ENCODE measurements at places on chromosomes 5 and 9.

- DNase-seq = no peak
These were observed 52.8 kb upstream of the RAI14 start for GRCh38 chr5:34603378-34603777.

- no peak for DNase-seq
These were observed 92.8 kb downstream of the ANKH start for GRCh38 chr5:14778792-14779070.

GRCh38 chr5:39072925-39073766, 1.1 kb downstream of the RICTOR start:
- DNase-seq = peak; percentile 26

DNA sequence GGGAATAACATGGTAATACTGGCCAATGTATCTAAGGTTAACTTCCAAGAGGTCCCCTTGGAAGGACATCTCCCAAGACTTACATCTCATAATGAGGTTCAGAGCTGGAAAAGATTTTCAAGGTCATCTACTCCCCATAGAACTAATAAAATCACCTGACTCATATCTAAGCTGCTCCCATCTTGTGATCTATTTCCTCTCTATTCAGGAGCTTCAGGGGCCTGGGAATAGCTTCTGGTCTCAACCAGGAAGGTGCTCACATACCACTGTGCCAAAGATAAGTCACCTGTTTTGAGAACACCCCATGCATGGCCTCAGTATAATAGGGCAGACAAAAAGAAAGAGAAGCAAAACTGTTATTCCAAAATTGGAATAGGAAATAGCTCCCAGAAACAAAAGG, 74.2 kb downstream of the OXCT1 start:
- no peak for DNase-seq

- DNase-seq = no peak
These were observed 78.4 kb upstream of the HTR4 start for GRCh38 chr5:148732692-148733091.

GRCh38 chr5:138986186-138986800, 111.2 kb upstream of the LRRTM2 start:
- DNase-seq = no peak

GRCh38 chr5:72034770-72035169, 72.5 kb upstream of the MAP1B start:
- no peak for DNase-seq

GRCh38 chr9:129392093-129392541, 214.1 kb upstream of the IER5L start:
- no peak for DNase-seq

DNA sequence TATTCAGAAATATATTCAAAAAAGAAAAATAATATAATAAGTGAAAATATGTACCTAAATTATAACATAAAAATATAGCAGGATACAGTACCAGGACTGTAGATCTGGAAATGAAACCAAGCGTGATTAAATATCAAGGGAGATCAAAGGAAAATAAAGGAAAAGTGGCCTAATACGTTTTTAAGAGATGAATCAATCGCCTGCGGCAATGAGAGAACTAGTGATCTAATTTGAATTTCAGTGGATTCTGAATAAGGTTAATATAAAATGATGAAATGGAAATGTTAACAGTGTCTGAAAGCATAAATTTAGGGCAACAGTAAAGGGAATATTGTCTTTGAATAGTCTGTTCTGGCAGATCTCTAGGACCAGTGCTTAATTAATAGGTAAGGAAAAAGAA, 1761.9 kb upstream of the ACO1 start:
- no peak for DNase-seq

DNA sequence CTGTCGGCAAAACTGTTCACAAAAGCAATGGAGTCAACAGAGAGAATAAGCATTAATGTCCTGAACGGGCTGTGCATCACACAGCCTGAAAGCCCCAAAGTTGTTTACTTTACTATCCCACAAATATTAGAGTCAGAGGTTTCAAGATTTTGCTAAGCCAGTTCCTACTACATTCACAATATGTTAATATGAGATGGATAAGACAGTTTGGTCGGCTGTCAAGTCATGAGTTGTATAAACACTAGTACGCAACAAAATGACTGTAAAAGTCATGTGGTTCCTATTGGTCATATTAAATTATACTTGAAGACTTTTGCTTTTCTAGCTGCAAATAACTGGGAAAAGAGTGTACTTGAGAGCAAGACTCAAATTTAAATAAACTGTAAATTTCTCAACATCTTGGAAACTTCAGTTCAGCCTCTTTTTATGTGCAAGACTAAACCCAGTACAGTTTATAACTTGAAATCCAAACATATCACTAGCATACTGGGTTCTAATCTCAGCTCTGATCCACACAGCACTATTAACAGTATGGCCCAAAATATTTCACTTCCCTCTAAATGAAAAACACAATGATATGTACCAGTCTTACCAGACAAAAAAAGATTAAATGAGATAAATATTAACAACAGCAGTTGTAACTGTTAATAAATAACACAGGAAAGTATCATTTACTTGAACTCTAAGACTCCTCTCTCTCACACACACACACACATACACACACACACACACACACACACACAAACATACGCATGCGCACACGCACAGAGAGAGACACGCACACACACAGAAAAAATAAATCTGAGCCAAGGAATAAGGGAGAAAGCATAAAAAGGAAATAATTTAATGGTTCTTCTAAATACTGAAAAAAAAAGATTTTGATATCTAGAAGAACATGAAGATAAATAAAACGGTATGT, 33.1 kb downstream of the FANCC start:
- DNase-seq = no peak

DNA sequence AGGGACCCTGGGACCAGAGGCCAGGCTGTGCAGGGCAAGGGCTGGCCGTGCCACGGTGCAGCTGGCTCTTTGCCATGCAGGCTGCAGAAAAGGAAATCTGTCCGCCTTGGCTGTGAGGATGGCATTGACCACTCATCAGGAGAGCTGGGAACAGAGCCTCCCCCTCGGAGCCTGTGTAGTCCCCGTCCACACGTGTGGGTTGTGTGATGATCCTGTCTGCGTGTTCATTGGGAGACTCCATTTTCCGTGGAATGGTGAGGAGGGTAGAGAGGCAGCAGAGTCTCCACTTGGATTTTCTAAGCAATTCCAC, 47.7 kb downstream of the EHMT1 start:
- no peak for DNase-seq

DNA sequence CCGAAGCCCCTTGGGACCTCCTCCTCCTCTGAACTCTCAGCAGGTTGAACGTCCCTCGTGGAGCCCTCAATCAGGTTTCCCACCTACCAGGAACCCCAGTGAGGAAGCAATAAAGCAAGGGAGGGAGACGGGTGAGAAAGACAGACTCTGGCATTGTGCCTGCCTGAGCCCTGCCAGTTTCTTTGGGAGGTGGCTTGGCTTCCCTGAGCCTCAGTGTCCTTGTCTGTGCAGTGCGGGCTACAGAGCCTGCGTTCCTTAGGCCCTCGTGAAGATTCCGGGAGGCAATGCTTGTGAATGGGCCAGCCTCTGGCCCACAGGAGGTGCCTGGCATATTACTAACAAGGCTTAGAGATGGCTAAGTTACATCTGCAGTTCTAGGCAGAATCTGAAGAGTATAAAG, 11.9 kb downstream of the GTF3C5 start:
- DNase-seq = no peak

DNA sequence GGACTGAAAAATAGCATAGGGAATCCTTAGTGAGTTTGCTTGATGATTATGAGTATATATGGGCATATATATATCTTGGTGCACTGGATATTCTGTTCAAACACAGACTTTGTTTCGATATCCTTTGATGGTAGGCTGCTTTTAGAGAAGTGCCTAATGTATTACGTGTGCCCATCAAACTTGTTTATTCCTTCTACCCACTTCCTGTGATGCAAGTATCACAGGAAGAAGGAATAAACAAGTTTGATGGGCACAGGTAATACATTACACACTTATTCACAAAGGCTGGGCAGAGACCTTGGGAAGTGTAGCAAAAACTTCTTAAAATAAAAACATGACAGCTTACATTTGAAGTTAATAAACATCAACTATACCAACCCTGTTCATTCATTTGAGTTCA, 364.2 kb downstream of the CHSY3 start:
- no peak for DNase-seq

DNA sequence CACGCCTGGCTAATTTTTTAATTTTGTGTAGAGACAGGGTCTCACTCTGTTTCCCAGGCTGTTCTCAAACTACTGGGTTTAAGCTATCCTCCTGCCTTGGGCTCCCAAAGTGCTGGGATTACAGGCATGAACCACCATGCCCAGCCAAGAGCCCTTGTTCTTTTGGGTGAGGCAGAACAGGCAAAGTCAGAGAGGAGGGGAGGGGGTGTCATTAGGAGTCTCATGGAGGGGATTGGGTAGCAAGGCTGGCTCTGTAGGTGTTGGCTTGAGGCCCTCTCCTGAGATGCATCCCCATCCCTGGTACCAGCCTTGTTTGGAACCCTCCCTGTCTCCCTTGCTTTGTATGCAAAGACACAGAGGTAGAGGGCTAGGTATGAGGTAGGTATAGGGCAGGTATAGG, 24.1 kb downstream of the GSN start:
- DNase-seq = no peak

GRCh38 chr9:84357275-84357674, 16.7 kb upstream of the SLC28A3 start:
- DNase-seq = no peak

DNA sequence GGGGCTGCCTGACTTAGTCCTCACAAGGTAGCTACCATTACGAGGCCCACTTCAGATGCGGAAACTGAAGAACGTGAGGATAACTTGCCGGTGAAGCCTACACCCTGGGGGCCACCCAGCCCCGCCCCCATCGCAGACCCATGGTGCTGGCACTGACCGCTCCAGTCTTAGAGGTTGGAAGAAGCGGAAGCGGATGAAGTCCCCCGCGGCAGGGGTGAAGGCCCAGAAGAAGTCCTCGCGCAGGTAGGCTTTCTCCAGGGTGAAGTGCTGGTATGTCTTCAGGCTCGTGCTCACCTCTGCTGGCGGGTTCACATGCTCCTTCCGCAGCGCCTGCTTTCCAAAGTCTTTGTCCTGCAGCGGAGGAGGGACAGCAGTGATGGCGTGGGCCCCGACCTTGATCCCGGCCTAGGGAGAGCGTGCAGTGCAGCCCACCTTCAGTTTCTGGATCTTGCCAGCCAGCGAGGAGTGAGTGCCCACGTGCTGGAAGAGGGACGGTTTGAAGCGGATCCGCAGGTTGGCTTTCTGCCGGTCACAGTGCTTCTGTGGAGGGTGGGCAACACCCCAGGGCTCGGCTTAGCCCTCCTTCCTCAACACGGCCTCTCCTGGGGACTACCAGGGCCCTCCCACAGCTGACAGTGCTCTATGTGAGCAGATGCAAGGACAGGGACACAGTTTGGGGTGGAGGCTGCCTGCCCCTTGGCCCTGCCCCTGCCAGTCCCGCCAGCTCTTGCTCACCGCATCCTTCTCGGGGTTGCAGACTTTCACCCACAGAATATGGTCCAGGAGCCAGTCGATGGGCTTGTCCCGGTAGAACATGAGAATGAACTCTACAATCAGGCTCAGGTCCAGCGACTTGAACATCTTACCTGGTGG, 5.2 kb downstream of the LTC4S start:
- no peak for DNase-seq

- DNase-seq = no peak
These were observed 600 bp downstream of the ERCC6L2 start for GRCh38 chr9:95876138-95876444.

DNA sequence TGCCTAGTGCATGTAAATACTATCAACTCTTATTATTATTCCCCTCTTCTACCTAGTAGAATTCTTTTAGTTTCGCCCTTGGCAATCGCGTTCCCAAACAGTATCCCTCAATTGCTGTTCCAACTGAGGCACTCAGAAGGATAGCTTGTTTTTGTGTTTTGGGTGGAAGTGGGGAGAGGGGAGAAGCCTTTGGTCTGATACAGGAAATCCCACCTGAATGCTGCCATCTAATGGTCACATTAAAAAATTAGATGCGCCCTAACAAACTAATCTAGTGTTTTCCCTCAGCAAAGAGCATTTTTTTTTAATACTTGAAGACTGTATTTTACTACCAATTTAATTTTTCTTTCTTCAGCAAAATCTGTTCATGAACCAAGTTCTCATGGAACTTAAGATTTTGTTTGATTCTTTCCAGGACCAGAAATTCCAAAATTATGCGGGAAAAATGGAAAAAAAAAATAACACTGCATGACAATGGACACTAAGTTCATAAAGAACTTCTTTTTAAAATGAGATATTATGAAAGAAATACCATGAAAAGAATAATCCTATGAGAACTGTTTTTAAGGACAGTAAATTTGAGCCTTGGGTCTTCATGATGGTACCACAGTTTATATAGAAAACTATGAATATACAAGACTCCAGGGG, 22.2 kb upstream of the GLDC start:
- no peak for DNase-seq

DNA sequence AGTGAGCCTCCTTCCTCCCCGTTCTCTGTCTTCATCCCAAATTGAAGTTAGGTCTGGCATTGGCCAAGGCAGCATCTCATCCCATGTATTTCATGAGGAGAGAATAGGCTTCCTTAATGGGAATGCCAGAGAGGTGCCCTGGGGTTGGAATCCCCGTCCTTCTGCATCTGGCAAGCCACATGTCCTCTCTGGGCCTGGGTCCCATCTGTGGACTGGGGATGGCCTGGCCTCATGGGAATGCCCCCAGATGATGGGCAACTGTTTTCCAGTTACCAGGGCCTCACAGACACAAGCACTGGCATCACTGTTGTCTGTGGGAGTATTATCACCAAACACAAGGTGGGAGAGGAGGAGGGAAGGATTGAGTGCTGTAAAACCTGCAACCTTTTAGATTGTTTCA, 153.9 kb downstream of the FSTL4 start:
- no peak for DNase-seq

DNA sequence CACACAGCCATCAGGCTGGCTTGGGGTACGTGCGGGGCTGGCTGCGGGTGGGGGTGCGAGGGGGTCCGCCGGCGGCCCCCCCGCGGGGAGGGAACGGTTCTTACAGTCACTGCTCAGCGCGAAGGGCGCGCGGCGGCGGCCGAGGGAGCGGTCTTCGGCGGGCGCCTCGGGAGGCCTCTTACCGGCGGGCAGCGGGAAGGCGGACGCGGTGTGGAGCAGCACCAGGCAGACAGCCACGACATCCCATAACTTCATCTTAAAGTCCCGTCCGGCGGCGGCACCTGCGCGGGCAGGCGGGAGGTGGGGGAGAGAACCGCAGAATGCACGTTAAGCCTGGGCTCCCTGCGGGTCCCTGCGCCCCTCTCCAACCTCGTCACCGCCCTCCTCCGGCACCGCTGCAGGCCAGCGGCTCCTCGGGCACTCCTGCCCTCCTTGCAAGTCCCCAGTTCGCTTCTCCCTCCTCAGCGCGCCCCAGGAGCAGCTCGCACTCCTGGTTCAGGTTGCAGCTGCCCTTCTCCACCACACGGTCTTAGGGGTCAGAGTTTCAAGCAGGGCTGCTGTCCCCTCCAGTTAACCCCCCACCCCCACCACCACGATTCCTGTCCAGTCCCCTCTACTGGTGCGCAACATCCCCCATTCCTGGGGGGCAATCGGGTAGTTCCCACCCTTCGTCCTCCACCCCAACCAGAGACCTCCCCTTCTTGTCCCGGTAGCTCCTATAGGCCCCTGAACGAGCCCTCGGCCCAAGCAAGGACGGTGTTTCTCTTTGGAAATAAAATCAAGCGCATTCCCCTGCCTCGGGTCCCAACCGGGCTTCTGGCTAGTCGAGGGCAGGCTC, 5.1 kb downstream of the GDNF start:
- no peak for DNase-seq

Measured in stimulated activated CD8-positive, alpha-beta memory T cell treated with anti-CD3 and anti-CD28 coated beads, Interleukin-2, amount 100 ng/mL, for 1 hour (primary cell).